ENCODE measurements at places on chromosomes 5 and 9.

DNA sequence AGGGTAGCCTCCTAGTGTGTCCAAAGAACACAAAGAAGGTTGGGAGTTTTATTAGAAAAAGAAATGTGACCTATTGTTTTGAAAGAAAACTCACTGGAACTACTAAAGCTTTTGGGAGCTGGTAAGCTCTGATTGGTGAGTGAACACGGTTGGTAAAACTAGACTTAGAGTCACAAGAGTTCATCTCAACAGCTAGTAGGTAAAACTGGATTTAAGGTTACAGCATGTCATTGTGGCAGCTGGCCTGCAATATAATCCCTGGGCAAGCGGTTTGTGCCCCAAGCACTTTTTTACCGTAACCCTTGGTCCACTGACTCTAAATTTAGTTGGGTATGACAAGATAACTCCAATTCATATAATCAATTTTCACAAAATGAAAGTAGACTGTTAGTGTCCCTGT, 47.4 kb downstream of the UBAP2 start:
- DNase-seq, result no peak

DNA sequence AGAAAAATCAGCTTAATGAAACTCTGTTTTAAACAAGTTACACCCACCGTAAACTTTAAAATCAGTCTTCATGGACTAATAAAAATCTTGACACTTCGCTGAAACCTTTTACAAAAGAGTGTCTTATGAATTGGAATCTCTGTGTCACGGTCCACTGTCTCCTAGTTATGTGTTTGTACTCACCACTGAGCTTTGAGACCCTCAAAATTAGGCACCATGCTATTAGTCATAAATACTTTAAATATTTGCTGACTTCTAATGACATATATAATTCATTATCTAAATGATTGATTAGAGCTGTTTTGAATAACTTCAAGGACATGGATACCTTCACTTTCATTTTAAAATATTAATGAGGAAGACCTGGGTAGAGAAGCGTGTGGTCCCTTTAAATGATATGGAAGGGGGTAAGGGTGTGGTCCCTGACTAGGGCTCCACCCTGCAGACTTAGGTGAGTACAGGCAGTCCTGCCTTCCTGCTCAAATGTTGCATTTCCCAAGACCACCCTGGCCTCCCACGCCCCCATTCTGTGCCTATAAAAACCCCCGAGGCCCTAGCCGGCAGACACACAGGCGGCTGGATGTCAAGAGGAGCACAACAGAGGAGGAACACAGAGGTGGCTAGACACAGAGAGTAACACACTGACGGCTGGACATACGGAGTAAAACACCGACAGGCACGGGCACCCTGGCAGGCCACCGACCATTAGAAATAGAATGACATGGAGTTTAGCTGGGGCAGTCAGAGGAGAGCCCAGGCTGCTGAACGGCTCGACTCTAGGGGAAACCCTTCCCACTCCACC, 179.0 kb upstream of the CDH9 start:
- no peak for DNase-seq

DNA sequence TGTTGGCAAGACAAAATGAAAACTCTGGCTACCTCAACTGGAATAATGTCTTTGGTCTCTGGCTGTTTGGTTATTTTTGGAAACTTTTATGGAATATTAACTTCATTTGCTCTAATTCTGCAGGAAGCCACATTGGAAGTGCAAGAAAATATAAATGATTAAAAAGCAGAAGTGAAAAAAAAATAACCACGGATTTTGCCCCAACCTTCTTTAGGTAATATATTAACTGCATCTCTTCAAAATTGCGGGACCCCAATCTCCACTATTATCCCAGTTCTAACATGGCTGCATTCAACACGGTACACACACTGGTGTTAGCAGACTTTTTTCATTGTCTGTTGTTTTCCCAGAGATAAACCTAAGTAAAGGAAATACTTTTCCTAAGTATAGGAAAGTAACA, 23.0 kb downstream of the GLIS3 start:
- DNase-seq, result no peak

- no peak for DNase-seq
These were observed 779.5 kb downstream of the TLR4 start for GRCh38 chr9:118483677-118484076.

DNA sequence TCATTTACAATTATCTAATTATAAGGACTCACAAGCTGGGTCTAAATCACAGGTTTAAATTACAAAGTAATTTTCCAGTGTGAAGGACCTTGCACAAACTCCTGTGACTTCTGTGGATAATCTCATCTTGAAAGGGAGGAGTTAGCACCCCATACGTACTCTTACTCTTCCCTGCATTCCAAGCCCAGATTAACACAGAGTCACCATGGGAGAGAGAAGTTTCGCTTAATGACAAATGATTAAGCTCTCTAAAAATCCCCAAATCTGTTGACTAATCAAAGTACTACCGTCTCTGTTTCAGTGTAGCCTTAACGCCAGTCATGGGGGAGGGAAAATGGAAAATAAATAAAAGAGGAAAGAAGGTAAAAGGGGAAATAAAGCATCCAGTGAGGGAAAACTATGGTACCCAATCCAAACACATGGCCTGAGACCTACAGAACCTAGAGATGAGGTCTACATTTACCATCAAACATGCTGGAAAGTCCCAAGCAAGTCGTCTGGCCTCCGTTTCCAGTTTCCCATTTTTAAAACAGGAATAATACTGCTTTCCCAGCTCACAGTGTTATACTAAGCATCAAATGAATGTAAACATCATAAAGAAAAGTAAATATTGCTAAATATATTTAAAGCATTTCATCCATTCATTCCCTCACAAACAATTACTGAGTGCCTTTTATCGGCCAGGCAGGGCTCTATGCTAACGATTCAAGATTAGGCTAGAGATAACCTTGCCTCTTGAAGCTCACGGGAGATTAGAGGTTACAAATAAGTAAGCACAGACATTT, 63.2 kb downstream of the PCA3 start:
- DNase-seq, result no peak

- peak; percentile 99 for DNase-seq
These were observed 14.6 kb downstream of the CLPTM1L start for GRCh38 chr5:1330146-1330846.

- DNase-seq, result no peak
These were observed 54.3 kb downstream of the SLF1 start for GRCh38 chr5:94672746-94673145.

- no peak for DNase-seq
These were observed 440.7 kb downstream of the DMAC1 start for GRCh38 chr9:7358876-7359275.

DNA sequence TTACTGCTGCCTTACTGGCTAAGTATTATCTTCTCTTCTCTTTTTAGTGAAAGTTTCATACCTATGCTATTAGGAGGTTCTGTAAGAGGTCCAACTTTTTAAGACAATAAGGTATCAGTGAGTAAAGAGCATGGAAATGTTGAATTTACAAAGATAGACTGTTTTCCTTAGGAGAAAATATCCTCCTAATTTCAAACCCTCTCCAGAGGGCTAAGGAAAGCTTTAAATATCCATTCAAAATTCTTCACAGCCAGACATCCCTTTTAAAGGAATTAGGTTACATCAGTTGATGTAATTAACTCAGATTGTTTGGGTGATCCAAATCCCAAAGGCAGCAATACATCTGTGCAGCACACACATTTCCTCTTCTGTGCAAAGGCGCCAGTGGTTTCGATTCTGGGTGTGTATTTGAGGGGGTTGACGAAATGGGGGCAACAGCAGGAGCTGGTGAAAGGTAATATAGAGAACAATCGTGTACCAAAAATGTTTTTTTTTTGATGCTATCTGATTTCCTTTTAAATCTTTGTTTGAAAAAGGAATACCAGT, 273.8 kb upstream of the RPS23 start:
- no peak for DNase-seq

DNA sequence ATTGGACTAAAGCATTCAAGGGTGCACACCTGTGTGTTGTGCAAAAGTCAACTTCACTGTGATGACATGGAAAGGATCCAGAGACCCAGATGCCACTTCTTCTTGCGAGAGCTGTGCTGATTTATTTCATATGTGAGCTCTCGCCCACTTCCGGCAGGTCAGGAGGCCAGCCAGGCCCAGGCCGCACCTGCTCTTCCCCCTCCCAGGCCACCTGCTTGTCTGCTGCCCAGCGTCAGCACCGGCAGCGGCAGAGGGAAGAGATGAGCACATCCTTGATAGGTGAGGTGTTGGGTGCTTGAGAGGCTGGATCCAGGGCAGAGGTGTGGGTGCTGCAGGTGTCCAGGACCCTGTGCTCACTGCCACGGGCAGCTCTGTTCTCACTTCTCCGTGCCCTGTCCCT, 242.9 kb downstream of the FANCC start:
- DNase-seq, result no peak

DNA sequence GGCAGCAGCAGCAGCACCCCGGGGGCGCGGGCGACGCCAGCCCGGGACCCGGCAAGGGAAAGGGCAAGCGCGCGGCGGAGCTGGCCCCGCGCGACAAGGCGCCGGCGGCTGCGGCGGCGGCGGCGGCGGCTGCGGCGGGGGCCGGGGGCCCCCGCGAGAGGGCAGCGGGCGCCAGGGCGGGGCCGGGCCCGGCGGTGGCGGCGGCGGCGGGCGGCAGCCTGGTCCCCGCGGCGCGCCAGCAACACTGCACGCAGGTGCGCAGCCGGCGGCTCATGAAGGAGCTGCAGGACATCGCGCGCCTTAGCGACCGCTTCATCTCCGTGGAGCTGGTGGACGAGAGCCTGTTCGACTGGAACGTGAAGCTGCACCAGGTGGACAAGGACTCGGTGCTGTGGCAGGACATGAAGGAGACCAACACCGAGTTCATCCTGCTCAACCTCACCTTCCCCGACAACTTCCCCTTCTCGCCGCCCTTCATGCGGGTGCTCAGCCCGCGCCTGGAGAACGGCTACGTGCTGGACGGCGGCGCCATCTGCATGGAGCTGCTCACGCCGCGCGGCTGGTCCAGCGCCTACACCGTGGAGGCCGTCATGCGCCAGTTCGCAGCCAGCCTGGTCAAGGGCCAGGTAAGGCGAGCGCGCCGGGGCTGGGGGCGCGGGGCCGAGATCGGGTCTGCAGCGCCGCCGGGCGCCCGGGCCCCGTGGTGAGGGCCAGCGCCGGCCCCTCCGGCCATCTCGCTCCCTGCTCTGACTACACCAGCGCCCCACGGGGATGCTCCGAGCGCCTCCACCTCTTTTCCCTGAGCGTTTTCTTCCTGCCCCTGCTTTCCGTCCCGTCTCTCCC, at the start of gene UBE2QL1:
TSS of gene UBE2QL1 (plus strand) at position 238 of the 843 bp plus-strand sequence. CDS start at position 273, 35 bp downstream.
- DNase-seq, result peak; percentile 2

GRCh38 chr5:39714036-39714698, 289.4 kb upstream of the DAB2 start:
- peak; percentile 40 for DNase-seq

DNA sequence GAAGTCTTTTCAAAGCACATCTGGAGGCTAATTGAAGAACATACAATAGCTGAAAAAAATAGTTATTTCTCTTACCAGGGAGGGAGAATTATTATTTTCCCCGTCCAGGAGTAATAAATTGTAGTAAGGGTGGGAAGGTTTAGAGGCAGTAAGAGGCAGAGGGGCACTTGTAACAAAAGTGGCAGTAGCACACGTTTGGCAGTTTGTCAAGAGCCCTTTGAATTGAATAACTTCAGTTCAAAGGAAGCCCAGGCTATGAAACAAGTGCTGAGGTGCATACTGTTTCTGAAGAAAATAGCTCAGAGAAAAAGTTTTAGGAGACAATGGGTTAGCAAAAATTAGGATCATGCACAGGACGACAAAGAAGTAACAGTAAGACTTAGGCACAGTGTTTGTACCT, 451.3 kb downstream of the LRRC70 start:
- no peak for DNase-seq

GRCh38 chr9:16532681-16533450, 337.6 kb downstream of the BNC2 start:
- DNase-seq, result peak; percentile 73

- DNase-seq, result no peak
These were observed 188.4 kb downstream of the SNCAIP start for GRCh38 chr5:122500245-122501088.

GRCh38 chr5:101590384-101590783, 687.3 kb upstream of the ST8SIA4 start:
- DNase-seq, result no peak

DNA sequence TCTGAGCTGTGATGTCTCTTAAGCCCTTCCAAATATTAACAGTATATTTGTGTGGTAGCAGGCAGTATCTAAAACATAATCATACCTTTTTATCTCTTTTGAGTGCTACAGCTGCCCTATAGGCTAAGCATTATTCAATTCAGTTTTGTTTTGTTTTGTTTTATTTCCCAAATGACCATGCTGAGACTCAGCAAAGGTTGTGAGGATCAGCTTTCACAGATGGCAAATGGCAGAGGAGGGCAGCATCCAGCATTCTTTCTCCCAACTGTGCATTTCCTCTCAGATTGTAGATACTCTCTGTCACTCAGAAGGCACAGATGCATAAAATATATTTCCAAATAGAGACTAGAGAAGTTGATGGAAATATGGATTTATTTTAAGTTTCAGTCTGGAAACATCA, 90.7 kb downstream of the DAPK1 start:
- no peak for DNase-seq

DNA sequence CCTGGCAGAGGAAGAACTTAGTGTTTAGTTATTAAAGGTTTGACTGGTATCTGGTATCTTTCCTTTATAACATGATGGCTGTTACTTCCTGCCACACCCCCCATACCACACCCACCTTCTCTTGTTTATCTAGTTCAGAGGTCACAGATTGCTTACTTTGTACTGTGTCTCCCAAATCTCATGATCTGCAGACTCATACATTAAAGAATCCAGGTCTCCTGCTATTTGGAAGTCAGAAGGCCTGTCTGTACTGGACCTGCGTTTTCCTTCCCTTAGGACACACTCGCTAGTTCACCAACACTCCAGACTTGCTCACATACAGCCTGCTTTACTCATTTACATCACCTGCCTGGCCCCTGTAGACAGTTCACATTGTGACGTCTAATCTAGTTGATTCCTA, 39.3 kb downstream of the NUDT12 start:
- peak; percentile 97 for DNase-seq

DNA sequence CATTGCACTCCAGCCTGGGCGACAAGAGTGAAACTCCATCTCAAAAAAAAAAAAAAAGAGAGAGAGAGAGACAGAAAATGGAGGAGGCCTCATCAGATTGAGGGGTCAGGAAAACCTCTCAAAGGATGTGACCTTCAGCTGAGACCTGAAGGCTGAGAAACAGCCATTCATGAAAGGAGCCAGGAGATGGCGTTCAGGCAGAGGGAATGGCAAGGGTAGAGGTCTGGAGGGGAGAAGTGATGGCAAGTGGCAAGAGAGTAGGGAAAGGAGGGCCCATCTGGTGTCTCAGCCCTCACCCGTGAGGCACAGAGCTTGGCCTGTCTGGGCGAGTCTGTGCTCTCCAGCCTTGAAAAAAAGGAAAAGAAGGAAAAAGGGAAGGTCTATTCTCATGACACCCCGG, 17.0 kb downstream of the CAMK2A start:
- no peak for DNase-seq

GRCh38 chr9:130689937-130690700, 3.5 kb upstream of the EXOSC2 start:
- DNase-seq, result peak; percentile 89

GRCh38 chr5:17426104-17426749, 71.8 kb upstream of the TAF11L2 start:
- DNase-seq, result no peak

- no peak for DNase-seq
These were observed 4.7 kb upstream of the TMEM210 start for GRCh38 chr9:137176302-137177182.

Data from foreskin keratinocyte (primary cell).